ENCODE measurements at places on chromosomes 7 and 10.

GRCh38 chr7:47181746-47182361 is 400.1 kb downstream of the TNS3 start:
- no peak for DNase-seq

- no peak for DNase-seq
Observed at GRCh38 chr10:29685506-29685905, 50.7 kb upstream of the SVIL start.

GRCh38 chr7:134542195-134542771 is 6.6 kb upstream of the AKR1B15 start:
- DNase-seq: no peak

GRCh38 chr10:94403380-94404213 is 1.3 kb downstream of the TBC1D12 start:
- DNase-seq: peak; percentile 62

GRCh38 chr7:1238450-1238882 is 5.8 kb downstream of the UNCX start:
- DNase-seq: no peak

DNA sequence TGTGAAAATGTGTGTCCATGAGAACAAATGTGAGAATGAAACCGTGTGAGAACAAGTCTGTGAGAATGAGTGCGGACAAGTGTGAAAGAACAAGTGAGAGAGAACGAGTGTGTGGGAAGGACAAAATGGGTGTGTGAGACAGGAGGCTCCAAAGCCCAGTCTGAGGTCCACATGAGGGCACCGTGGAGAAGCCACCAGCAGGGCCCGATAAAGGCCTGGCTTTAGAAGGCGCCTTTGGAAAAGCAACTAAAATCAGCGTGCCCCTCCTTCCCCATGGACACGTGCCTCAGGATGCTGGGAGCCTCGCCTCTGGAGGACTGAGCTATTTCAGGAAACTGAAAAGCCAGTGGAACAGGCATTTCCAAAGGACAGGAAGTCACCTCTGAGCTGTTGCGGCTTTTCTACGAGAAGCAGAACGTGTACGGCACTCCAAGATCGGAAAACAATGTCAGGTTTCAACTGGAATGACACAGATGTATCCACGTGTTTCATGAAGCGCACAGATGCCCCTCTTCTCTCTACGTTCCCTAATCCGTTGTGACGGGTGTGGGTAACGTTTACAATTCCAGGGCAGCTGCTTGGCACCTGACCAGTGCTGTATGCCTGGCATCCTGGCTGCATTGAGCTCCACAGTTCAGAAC is 46.4 kb downstream of the ESYT2 start:
- no peak for DNase-seq

- DNase-seq: no peak
Observed at GRCh38 chr10:17202506-17202905, 1.0 kb upstream of the TRDMT1 start.

- DNase-seq: no peak
Observed at GRCh38 chr7:117975476-117975875, 102.2 kb upstream of the CTTNBP2 start.

- DNase-seq: no peak
Observed at GRCh38 chr7:99030951-99031350, 113.0 kb downstream of the SMURF1 start.

DNA sequence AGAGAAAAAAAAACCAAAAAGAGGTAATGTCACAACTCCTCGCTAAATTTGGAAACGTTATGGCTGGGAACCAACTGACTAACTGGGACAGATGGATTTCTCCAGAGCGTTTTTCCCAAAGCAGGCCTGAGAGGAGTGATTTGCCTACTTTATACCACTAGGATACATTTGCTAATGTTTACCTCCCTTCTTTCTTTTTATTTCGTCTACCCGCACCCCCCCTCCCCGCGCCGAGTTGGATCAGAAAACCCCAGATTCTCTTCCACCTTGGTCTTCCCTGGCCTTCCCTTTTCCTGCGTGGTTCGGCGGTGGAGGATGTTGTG is 7.2 kb downstream of the CPA2 start:
- DNase-seq: no peak

GRCh38 chr10:112461029-112461887 is 14.2 kb downstream of the VTI1A start:
- DNase-seq: no peak

GRCh38 chr7:111903797-111904196 is 302.4 kb downstream of the DOCK4 start:
- DNase-seq: no peak

- peak; percentile 21 for DNase-seq
Observed at GRCh38 chr10:12902135-12902572, 99.4 kb downstream of the CCDC3 start.

- DNase-seq: no peak
Observed at GRCh38 chr7:140276001-140276400, 99.2 kb upstream of the KDM7A start.

- DNase-seq: no peak
Observed at GRCh38 chr10:6393168-6393567, 186.9 kb downstream of the PRKCQ start.

DNA sequence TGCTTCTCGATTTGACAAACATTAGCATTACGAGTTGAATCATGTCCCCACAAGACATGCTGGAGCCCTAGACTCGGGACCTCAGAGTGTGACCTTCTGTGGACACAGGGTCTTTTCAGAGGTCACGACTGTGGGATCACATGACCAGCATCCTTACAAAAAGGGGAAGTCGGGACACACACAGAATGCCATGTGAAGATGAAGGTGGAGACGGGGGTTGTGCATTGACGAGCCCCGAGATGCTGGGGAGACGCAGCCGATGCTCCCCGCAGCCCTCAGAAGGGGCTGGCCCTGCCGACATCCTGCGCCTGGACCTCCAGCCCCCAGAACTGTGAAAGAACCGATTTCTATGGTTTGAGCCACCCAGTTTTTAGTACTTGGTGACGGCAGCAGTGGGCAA is 7.5 kb downstream of the ZFAND2A start:
- DNase-seq: no peak

DNA sequence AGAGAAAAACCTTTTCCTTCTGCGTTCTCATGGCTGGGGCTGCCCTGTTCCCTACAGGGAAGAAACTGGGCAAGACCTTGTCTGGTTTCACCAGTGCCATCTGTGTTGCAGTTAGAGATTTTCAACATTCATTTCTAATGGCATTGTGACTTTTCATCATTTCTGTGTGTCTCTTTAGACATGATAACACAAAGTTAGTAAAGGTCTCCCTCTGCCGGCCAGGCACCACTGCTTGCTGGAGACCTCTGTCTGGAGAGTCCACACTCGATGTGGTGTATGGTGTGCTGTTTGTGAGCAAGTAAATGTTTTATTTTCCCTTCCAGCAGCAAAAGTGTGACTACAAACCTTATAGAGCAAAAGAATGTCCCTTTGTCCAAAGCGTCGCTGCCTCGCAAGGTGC is 213.5 kb downstream of the PAXIP1 start:
- peak; percentile 89 for DNase-seq

DNA sequence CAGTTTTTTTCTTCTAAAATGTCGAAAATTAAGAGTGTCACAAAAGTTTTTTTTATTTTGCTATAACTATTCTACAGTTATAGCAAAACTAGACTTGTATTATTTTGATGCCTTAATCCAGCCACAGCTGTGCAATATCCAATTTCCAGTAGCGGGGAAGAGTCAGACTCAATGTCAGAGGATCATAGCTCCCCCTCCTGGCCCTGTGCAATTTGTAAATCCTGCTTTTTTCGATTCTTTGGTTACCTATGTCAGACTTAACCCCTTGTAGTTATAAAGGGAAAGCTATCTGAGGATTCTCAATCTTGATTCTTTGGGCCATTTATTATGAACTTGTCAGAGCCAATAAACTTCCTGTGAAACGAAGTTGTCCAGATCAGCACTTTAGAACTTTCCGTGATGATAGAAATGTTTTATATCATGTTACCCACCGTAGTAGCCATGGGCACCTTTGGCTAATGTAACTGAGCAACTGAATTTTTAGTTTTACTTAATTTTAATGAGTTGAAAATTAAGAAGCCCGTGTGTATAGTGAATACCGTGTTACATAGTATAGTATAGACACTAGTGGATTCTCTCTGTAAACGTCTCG is 87.7 kb upstream of the PRKCQ start:
- DNase-seq: peak; percentile 74

DNA sequence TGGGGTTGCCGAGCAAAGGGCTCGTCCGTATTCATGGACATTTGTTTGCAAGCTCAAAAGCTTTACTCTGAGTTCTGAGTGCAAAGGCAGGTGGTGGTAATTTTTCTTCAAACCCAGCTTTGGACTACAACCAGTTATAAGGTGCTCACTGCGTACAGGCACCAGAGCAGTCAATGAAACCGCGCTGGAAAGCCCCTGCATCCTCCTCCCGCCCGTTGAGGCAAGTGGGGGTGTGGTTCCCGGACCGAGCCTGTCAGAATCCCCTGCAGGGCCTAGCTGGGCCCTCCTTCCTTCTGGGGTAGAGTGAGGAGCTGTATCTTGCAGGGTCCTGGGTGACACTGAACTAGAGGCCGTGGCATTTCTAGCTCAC is 22.3 kb downstream of the AMZ1 start:
- no peak for DNase-seq

- DNase-seq: no peak
Observed at GRCh38 chr7:36084485-36085091, 68.5 kb upstream of the EEPD1 start.

- no peak for DNase-seq
Observed at GRCh38 chr10:71090801-71091200, 121.6 kb upstream of the UNC5B start.

DNA sequence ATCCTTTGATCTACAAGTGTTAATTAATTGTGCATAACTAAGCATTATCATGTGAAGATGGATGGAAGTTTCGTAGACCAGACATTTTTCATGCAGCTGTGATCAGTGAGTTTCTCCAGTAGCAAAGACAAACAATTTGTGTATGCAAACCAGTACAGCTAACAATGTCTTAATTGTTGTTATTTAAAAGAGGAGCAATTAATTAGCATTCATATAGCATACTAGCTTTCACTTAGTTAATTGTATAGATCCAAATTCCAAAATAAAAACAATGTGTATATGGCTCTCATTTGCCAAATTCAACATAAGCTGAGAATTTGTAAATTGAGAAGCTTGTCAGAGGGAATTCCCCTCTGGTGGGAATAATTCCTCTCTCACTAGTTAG is 22.6 kb upstream of the PRKCQ start:
- peak; percentile 84 for DNase-seq

DNA sequence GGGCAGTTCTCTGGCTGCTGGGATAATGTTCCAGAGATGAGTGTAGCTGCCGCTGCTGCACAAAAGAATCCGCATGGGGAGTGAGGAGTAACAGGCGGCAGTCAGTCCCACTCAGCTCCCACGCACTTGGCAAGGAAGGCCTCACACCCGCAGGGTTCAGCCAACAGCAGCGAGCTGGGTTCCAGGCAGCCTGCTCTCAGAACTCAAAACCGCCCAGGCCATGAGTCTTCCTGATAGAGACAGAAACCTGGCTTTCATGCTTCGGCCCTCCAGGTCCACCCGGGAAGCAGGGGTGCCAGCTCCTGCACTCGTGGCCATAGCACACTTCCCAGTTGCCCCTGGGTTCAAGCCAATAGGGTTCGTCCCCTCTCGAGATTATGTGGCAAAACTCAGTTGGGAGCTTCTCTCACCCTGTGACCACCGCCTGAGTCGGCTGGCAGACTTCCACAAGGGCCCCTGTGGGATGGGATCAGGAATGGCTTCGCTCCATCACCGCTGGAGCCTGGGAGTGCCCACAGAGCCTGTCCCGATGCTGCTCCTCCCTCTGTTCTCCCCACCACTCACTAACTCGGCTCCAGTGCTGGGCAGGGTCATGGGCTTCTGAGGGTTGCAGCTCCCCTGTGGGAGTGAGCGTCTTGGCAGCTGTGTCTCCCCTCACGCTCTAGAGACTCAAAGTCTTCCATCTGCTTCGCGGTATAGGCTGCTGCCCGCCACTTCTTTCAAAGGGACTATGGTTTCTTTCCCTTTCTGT is 20.6 kb downstream of the CLRN3 start:
- no peak for DNase-seq

GRCh38 chr7:157709531-157710251 is 372.9 kb downstream of the DNAJB6 start:
- no peak for DNase-seq

- DNase-seq: no peak
Observed at GRCh38 chr7:20146451-20146850, 70.7 kb downstream of the MACC1 start.

GRCh38 chr10:13340626-13341376 is 7.3 kb downstream of the SEPHS1 start:
- DNase-seq: no peak

DNA sequence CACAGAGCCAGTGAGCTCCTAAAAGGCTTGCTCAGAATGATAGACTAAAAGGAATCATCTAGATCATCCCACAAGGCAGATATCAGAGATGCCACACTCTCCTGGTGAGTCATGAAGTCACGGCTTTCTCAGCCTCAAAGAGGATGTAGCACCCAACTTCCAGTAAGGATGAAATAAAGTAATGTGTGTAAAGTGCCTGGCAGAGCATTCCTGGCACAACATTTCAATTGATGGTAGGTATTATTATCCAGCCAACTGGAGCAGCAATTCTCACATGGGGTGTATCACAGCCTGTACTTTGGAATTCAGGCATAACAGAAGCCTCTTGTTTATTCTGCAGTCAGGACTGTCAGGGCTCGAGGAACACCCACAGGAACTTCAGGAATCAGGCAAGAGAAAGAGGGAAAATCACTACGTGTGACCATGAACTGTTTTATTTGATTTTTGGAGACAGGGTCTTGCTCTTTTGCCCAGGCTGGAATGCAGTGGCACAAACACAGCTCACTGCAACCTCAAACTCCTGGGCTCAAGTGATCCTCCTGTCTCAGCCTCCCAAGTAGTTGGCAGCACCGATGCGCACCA is 5.3 kb upstream of the NAT16 start:
- no peak for DNase-seq

DNA sequence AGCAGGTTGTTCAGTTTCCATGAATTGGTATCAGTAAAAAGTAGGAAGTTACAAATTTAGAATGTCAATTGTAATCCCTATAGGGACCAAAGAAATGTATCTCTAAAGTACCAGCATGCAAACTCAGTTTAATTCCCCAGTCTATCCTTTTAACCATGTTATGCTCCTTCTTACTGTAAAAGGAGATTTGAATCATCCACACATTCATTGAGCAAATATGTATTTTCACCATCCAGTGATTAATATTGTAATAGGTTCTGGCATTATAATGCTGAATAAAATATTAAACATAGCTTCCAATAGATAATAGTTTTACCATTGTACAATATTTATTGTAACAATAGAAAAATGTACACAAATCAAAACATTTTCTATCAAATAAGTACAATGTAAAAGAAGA is 228.2 kb upstream of the SEMA3A start:
- DNase-seq: no peak
